ENCODE measurements at places on chromosomes 2 and 18.
A peak's percentile ranks its signal among the peaks of the same experiment; 100 is the strongest.

- DNase-seq, result peak; percentile 32
Observed at GRCh38 chr2:26577442-26578112, 63.6 kb downstream of the CIB4 start.

DNA sequence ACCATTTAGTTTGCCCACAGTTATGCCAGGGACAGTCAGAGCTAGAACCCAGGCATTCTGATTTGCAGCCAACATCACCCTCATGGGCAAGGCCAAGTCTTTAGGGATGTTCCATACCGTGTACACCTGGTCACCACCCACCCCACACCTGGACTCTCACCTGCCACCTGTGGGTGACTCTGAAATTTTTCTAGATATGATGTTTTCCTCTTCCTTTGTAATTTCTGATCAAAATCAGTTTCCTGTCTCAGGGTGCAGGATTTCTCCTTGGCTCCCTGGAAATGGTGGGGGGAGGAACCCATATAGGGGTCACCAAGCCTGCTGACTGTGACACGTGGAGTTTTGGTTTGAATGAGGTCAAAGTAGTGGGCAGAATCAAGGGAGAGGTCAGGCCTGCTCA is 138.2 kb downstream of the ACOXL start:
- no peak for DNase-seq

- no peak for DNase-seq
Observed at GRCh38 chr2:226578879-226579278, 220.7 kb downstream of the IRS1 start.

DNA sequence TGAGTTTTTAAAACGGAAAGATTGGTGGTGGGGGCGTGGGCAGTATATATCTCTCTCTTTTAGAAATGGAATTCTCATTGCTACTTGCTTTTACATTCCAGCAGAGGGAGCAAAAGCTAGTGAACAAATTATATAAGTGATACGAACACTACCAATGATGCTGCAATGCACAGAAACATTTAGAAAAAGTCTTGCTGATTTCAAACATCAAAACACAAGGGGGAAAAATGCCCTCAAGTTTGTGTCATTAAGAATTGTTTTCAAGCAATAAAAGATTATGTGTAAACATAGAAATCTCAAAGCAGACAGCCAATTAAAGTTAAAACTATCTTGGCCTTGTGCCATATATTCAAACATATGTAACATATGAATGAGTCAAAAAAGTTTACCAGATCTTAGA is 296.3 kb upstream of the KCNJ3 start:
- no peak for DNase-seq

DNA sequence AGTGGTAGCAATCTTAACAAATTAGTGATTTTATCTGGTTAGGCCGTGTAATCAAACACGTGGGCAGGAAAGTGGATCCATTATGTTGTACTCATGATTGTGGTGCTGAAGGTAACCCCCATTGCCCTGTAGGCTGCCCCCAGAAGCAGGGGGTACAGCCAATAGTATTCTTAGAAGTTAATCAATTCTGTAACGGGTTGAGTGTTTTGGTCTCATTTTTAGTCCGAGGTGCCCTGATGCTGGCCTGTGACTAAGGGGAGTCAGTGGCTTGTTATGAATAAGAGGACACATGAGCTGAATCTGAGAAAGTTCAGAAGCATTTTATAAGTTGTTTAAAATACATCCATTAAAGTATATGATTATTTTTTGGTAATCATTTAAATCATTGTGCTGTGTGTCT is 8.6 kb downstream of the EPAS1 start:
- DNase-seq, result no peak

DNA sequence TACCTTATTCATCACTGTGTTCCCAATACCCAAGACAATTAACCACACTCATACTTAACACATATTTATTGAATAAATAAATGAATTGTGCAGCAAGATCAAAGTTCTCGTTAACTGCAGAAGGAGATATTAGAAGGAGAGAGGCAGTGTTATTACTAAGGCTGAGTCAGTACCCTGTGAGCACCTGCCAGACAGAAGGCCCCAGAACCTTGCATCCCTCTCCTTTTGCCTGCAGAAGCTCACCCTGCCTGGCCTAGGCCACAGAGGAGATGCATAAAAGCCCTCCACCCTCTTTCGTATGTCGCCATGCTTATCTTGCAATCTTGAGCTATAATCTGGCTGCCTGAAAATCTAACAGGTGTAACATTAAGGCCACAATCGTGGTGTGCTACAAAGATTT is 20.5 kb upstream of the RNF149 start:
- DNase-seq, result no peak

- DNase-seq, result no peak
Observed at GRCh38 chr2:33763671-33764310, 164.7 kb upstream of the FAM98A start.

DNA sequence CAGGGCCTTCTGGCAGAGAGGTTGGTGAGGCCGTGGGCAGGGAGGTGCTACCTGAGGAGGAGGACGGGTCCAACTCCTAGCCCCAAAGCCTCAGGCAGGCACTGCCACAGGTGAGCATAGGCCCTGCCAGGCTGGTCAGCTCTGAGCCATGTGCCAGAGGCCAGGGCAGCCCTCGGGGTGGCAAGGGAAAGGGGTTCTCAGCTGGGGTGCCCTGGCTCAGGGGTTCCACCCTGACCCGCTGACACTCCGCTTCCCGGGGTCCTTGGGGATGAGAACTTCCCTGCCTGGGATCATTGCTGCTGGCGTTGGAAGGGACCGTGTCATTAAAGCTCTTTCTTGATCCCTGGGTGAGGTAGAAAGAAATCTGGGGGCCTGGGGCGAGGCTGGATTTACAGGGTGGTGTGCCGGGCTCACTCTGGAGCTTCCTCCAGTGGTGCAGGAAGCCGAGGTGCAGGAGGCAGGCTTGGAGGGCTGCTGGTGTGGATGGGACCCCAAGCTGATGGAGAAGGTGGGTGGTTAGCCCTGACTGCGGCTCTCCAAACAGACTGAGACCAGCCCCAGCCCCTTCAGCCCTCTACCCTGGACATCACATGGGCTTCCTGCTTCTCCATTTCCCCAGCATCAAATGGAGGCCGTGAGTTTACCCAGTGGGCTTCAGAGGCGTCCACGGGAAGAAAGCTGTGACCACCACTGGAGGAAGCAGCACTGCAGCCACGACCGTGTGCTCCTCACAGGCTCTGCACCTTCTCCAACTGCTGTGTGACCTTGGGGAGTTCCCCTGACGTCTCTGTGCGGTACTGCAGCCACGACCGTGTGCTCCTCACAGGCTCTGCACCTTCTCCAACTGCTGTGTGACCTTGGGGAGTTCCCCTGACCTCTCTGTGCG is 295.2 kb downstream of the NDUFA10 start:
- no peak for DNase-seq

- peak; percentile 20 for DNase-seq
Observed at GRCh38 chr18:37294951-37295350, 270.6 kb downstream of the CELF4 start.

DNA sequence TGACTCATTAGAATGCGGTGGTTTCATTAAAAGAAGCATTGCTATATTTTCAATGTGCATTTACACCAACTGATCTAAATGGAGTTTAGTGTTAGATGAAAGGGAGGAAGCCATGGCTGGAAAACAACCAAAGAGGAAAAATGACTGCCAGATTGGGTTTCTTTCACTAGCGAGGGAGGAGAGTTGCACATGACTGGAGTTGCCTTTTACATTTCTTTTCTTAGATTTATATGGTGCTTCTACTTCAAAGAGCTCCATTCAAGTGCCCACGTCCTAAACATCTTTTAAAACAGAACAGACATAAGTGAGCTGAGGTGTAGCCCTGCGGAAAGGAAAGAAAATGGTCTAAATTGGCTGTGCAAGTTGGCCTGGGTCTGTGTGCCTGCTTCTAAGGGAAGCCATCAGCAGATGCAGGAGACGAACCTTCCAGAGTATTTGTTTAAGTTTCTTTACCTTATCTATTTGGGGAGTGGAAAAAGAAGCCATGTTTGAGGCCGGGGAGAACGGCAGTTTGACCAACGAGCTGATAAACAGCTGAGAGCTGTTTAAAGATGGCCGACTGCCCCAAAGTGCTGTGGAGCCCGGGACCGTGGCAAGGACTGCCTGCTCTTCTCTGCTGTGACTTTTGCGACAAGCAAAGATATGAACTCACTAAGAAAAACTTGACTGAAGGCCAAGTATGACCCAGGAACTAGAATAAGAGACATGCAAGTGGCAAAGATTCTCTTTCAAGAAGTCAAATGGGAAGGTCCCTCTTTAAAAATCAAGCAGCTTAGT is 327.0 kb downstream of the ZNF516 start:
- no peak for DNase-seq

DNA sequence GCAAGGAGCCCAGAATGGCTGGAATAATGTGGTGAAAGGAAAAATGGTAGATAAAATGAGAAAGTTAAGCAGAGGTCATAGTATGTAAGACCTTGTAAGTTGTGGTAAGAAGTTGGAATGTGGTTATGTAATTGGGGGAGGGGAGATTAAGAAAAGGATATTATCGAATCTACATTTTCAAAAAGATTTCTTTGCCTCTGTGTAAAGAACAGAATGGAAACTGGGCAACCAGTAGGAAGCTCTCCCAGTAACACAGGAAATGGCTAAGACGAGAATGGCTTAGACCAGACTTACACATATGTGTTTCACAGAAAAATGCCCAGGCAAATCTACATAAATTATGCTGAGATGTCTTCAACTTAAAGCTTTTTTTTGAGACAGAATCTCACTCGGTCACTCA is 13.2 kb downstream of the MEMO1 start:
- no peak for DNase-seq

- no peak for DNase-seq
Observed at GRCh38 chr2:108253106-108253505, 13.3 kb downstream of the SULT1C3 start.
